MG63 (cell line): ENCODE measurements at places on chromosomes 11 and 22. TPM values are rescaled to one million over a fixed set of nuclear protein-coding genes. Genes with fewer than 3 reads are reported as not detected.

- peak; percentile 91 for DNase-seq
Measured at GRCh38 chr11:6926208-6927029, at the start of gene ZNF215. Gene ZNF215 (plus strand): TSS chr11:6926426. CDS start chr11:6932273, 5,847 bp downstream.

Gene COX8A
- 297 and 593 TPM in 2 replicates for total RNA-seq

Gene DYNC2H1
- 7.6 and 26.5 TPM in 2 replicates for total RNA-seq

Gene C11orf42
- total RNA-seq = not detected in 2 replicates
